ENCODE measurements at places on chromosomes 1 and 21.
A peak's percentile ranks its signal among the peaks of the same experiment; 100 is the strongest.

GRCh38 chr1:225388372-225388771, 39.5 kb downstream of the LBR start:
- DNase-seq = peak; percentile 10

DNA sequence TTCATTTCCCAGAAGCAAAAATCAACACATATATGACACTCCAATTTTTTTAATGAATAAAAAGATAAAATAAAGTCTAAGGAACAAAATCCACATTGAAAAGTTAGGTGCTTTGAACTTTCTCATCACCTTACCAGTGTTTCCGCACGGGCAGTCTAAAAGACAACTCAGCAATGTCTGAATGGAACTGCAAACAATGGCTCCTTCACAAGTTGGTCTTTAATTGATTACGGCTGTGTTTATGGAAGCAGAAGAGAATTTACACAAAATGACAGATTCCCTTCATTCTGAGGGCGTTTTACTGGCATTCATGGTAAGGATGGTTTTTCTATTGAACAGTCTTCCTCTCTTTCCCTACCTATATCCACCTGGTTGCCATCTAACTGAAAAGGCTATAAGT, 65.0 kb upstream of the RNPC3 start:
- peak; percentile 81 for DNase-seq

DNA sequence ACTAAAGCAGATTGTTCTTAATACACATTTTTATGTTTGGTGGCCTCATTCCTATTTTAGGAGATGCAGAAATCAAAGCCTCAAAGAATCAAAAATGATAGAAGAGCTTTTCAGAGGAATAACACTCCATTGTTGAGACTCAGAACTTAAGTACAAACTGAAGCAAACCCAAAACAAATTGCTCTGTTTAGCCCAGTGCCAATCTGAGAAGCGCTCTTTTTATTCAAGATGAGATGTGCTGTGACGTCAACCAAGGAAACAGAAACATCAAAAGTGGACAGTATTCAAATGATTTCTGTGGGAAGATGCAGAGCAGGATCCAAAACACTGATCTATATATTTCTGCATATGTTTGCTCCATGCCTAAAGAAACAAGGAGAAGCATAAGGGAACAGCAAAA, 18.0 kb downstream of the COLGALT2 start:
- DNase-seq = no peak

DNA sequence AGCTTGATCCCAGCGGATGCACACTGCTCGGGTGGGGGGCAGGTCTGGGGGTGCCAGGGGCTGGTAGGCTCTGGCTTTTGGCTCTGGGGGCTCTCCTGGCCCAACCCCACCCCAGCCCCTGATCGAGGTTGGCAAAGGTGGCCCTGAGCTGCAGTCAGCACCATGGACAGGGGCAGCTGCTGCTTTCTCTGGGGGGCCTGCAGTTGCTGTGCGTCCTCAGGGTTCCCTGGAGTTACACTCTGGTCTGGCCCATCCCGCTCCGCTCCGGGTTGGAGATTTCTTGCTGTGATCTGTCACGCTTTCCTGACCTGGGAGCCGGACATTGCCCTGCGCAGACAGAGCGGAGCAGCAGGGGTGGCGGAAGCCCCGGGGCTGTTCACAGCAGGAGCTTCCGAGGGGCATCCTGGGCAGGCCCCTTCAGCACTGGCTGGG, 8.0 kb upstream of the PLCH2 start:
- peak; percentile 87 for DNase-seq

DNA sequence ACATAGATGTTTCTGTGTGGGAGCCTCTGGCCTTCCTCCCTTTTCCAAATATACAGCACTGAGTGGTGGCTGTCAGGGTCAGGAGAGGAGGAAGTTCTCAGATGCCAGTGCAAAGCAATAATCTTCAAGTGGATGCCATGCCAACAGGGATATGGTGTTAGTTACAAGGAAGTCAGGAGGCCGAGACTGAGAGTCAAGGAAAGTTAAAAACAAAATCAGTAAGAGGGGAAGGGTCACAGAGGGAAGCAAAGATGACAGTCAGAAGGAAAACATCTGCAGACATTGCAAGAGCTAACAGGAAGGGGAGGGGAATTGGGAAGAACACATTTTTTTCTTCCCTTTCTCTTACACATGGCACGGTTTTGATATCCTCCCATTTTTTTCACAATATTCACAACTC, 691.4 kb downstream of the ADGRL2 start:
- no peak for DNase-seq

- peak; percentile 65 for DNase-seq
These were observed 91.2 kb upstream of the JUN start for GRCh38 chr1:58874757-58875755.

GRCh38 chr1:9195651-9196050, 38.9 kb upstream of the H6PD start:
- no peak for DNase-seq

DNA sequence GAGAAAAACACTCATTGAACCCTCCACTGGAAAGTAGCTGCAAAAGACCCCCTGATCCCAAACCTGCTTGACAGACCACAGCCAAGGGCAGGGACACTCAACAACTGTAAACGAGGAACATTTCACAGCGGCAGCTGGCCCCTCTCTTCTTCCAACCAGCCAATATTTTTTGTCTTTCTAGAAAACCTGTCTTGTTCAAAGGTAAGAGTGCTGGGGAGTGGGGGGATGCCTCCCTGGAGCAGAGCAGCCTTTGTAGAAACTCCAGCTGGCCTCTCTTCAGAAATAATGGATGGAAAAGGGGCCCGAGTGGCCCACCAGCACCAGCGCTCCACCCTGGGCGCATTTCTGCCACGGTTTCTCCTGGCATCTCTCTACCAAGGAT, 384.0 kb downstream of the RRAGC start:
- DNase-seq = peak; percentile 52

GRCh38 chr1:44827197-44828002, 15.7 kb downstream of the PTCH2 start:
- DNase-seq = no peak

- DNase-seq = no peak
These were observed 478 bp downstream of the MAD2L2 start for GRCh38 chr1:11680270-11681070.

DNA sequence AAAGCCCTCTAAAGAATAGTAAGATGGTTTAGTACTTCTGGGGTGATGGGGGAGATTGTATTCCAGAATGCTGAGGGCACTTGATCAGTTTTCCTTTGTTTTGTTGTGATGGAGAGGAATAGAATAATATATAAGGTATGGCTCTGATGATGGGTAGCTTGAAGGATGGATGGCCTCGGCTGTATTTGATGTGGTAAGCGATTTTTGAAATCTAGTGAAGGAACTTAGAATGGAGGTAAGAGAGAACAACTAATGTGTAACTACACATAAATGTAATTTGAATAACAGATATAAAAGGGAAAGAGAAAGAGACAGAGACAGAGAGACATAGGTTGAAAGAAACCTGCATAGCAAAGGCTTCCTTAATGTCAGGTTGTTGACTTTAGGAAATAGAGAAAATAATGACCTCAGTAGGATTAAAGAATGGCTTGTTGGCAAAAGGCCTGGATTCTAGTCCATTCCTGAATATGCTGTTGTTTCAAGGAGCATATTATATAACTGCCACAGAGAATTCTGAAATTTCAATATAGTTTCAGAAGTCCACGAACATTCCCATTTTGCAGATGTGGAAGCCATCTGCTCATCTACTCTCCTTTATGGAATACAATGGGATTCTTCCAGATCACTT, 58.7 kb downstream of the NIBAN1 start:
- DNase-seq = no peak

DNA sequence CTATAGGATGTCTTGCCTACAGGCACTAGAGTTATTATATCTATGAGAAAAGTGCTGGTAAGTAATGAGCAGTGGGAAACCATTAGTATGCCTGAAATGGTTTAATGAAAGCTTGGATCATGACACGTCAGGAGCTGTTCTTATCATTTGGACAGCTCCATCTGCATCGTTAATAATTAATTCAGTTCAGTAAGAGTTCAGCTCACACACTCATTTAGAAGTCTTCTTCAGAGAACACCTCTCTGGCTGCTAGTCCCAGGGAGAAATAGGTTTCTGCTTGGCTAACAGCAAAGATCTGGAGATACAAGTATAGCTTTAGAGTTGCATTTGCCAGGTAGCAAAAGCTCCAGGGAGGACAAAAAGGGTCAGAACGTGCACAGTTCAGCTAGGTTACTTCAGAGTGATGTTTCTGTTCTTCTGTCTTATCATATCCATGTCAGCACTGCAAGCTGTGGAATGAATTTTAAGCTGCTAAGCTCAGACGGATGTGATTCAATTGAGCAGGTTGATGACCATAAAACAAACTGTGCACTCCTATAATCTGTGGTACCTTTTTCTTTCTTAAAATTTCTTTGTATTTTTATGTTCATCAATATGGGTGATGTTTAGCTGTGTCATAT, 173.6 kb downstream of the ADGRL2 start:
- peak; percentile 93 for DNase-seq

GRCh38 chr1:204218552-204218951, 4.8 kb upstream of the GOLT1A start:
- DNase-seq = no peak

GRCh38 chr1:207863893-207864535, 46.9 kb downstream of the CD34 start:
- DNase-seq = no peak

- DNase-seq = no peak
These were observed 85.2 kb downstream of the GPR88 start for GRCh38 chr1:100622966-100623762.

DNA sequence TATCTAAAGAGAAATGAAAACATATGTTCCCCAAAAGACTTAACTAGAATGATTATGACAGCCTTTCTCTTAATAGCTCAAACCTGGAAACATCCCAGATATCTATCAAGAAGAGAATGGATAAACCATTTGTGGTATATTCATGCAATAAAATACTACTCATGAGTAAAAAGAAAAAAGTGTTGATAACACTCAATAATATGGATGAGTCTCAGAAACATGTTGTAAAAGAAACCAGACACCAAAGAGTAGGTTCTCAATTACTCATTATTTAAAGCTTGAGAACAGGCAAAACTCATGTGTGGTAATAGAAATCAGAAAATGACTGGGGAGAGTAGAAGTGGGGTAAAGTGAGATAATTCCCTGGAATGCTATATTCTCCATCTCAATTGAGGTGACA, 154.1 kb downstream of the PHTF1 start:
- DNase-seq = no peak

DNA sequence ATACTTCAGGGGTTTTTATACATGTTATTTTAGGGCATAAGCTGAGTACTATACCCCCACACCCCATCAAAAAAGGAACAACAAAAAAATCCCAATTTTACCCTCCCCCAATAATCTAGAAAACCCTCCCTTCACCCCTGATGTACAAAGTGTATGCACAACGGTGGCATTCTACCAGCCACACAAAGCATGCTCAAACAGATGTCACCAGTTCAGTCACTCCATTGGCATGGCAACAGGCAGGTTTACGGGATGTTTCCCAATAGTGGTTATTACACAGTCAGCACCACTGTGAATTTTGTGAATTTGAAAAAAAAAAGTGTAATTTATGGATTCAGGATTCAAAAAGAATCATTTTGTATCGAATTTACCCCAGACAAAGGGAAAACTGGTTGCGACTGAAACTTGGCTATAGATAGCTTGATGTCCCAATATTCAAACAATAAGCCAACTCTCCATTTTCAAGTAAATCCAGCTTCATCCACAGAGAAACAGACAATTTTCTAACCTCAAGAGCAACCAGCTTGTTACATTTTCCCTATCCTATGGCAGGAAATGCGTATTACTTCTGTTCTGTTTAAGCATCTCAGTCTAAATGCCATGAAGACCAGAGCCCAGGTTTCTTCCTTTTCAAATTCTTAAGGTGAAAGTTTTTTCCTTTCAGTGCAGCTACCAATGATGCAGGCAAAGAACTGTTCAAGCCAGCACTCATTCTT, 34.0 kb upstream of the SLC45A3 start:
- DNase-seq = peak; percentile 24

GRCh38 chr1:21295002-21295401, 4.7 kb upstream of the ECE1 start:
- no peak for DNase-seq

DNA sequence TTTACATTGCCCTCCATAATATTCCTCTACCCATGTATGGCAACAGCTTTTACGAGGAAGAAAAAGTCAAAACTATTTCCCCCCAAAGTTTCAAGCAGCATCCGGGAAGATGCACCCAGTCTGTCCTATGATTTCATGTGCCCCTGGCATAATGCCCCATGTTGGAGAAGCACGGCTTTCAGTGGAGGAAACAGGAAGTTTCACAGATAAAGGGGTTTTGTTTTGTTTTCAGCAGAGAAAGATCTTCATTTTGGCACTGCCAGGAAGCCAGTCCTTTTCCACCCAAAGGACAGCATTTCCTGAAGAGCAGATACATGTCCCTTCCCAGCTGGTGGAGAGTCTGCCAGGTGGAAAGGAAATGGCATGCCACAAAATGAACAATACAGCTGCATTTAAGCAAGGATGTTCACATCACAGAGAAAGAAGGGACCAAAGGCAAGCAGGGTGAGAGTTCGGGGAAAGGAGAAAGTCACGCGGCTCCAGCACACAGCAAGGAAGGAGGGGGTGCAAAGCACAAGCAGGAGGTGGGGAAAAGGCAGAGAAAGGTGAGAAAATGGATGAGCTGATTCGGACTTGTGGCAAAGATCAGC, 95.3 kb upstream of the HIVEP3 start:
- DNase-seq = no peak

DNA sequence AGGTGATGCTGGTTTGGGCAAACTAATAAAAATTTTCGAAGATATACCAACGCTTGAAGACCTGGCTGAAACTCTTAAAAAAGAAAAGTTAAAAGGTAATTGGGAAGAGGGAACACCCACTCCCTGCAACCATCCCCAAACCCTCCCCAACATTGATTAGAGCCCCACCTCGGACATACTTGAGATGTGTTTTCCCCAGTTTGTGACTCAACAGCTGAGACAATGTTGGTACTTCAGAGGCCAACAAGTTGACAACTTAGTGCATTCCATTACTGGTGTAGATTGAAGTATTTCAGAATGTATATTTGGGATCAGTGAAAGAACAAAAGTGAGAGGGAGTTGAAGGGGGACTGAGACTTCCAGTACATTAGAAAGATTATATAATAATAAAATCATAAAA, 5.1 kb downstream of the IFI16 start:
- DNase-seq = no peak

GRCh38 chr1:31775210-31775999, 11.3 kb upstream of the ADGRB2 start:
- DNase-seq = peak; percentile 37

DNA sequence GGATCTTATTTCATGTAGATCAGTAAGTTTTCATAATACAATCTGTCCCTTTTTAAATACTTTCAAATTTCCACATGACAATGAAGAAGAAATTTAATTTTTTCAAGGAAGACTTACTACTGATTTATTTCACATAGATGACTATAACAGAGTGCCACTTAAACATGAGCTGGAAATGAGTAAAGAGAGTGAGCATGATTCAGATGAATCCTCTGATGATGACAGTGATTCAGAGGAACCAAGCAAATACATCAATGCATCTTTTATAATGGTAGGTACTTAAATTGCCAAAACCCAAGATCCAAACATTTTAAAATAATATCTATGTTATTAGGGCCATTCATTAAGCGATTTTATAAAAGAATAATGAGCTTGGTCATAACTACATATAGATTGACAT, 110.4 kb downstream of the PTPRC start:
- DNase-seq = no peak

GRCh38 chr1:90862782-90863181, 145.7 kb upstream of the BARHL2 start:
- no peak for DNase-seq

GRCh38 chr21:33425825-33426224, 22.6 kb downstream of the IFNGR2 start:
- no peak for DNase-seq

GRCh38 chr1:185398599-185398998, 81.6 kb upstream of the IVNS1ABP start:
- DNase-seq = no peak
